ENCODE measurements at places on chromosomes 13 and 19.

- DNase-seq = no peak
These were observed 636.2 kb downstream of the SLITRK6 start for GRCh38 chr13:85163063-85163462.

DNA sequence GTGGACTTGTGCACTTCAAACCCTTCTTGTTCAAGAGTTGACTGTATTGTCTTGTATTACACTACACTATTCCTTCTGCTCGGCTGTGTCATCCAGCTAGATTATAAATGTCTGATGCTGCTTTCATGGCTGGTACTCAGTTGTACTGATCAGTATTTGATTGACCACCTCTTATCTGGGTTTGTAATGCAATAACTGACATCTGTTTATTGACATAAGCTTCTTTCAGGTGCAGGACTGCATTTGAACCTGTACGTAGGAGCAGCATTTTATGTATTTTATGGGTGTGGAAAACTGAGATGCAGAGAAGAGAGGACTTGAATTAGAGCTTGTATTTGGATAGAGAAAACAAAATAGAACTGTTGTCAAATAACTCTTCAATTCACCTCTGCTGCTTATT, 309.2 kb downstream of the FGF9 start:
- no peak for DNase-seq

GRCh38 chr13:45940061-45940460, 88.5 kb upstream of the SIAH3 start:
- no peak for DNase-seq

- DNase-seq = no peak
These were observed 6.4 kb downstream of the ZNF551 start for GRCh38 chr19:57688011-57688763.

GRCh38 chr19:33621065-33621785, 528 bp upstream of the CHST8 start:
- DNase-seq = no peak

- no peak for DNase-seq
These were observed 8.1 kb upstream of the MUC16 start for GRCh38 chr19:9018163-9018875.

GRCh38 chr19:18310118-18310909, 12.6 kb downstream of the LSM4 start:
- peak; percentile 1 for DNase-seq

DNA sequence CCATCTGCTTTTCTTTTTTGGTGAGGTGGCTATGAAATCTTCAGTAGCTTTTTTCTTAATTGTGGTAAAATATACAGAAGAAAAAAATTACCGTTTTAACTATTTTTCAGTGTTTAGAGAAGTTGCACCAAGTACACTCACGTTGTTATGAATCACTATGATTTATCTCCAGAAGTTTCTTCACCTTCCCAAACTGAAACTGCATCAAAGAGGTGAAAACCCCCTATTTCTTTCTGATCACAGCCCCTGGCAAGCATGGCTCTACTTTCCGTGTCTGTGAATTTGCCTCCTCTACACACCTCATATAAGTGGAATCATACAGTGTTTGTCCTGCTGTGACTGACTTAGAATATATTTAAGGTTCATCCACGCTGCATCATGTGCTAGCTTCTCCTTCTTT, 15.6 kb upstream of the SIGLEC10 start:
- DNase-seq = no peak

DNA sequence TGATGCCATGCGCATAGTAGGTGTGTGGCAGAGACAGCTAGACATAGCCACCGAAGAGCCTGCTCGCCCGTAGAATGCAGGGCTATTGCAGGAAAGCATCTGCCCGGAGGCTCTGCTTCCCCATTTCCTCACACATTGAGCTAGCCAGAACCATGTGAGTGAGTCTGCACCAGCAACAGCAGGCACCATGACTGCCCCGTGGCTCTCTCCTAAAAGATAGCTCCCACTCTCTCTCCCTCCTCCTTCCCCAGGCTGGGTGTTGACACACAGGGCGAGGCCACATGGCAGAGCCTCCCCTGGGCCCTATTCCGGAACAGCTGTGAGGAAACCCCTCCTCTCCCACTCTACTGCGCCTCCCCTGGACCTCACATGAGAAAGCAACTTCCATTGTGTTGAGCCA, 52.3 kb upstream of the ATP12A start:
- DNase-seq = peak; percentile 3

DNA sequence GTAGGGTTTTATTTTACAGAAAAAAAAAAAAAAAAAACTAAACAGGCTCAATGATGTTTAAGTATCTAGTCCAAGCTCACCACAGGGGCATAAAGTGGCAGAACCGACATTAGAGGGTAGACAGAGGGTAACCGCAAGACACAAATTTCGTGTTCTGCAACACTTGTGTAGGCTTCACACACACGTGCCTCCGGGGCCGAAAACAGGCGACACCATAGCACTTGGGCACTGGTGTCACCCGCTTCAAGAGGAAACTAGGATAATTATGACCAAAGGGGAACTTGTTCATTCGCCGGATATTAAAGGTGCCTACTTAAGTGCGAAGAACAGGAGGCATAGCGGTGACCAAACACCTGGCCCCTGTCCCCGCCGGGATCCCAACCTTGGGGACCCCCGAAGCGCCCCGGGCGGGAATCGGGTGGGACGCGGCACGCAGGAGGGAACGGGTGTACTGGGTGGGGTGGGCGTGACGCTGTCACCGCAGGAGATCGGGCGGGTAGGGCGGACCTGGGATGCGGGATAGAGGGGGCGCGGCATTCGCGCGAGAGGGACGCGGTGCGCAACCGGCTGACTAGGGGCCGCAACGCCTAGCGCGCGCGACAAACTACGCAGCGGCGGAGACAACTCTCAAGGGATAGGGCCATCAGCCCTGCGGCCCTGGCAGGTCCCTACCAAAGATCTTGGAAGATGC, 558 bp downstream of the MZT1 start:
- DNase-seq = peak; percentile 66

DNA sequence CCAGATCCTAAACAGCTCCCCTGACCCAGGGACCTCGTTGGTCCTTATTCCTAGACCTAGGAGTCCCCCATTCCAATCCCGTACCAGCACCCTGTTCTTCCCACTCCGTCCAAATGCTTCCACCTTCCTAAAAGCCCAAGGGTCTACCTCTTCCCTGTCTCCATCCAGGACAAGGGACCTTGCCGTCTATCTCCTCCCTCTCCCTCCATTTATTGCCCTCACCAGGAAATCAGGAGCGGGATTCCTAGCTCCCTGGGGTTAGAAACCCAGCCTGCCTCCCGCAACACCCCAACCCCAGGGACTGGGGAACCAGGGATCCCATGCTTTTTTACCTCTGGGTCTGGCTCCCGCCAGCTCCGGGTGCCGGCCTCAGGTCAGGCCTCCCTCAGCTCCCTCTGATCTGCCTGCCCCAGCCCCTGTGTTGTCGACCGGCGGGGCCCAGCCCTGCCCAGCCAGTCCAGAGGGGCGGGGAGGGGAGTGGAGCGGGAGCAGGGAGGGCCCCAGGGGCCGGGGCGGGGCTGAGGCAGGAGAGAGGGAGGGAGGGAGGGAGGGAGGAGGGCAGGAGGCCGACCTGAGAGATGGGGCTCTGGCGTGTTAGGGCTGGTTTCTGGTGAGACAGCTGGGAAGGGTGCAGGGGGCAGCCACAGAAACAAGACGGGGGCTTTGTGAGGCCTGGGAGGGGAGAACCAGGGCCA, at the start of gene B3GNT8:
B3GNT8 (minus strand) TSS at position 423 of the 695 bp plus-strand sequence. CDS start 596 bp downstream, outside the sequence.
- DNase-seq = peak; percentile 97

- peak; percentile 57 for DNase-seq
These were observed 133.2 kb downstream of the FRY start for GRCh38 chr13:32164622-32165268.

DNA sequence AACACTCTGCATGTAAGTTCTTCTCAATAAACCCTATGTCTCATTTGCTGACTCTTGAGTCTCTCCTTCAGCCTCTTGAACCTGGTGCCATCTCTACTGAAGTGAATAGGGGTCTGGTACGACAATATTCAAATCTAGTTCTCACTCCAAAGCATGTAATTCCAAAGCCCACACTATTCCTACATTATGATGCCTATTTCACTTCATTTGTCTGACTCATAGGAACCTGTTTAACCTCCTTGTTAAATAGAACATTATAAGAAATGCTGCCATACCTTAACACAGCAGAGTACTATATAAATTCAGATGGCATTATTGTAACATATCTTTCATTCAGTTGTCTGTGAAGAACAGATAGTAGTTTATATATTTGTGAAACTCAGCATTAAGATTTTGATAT, 67.1 kb downstream of the STARD13 start:
- DNase-seq = no peak

- no peak for DNase-seq
These were observed 1.3 kb downstream of the FAM174C start for GRCh38 chr19:1276628-1277022.

GRCh38 chr13:105370011-105370650, 1165.3 kb downstream of the EFNB2 start:
- DNase-seq = no peak

- no peak for DNase-seq
These were observed 13.3 kb upstream of the GNA15 start for GRCh38 chr19:3122512-3122870.

DNA sequence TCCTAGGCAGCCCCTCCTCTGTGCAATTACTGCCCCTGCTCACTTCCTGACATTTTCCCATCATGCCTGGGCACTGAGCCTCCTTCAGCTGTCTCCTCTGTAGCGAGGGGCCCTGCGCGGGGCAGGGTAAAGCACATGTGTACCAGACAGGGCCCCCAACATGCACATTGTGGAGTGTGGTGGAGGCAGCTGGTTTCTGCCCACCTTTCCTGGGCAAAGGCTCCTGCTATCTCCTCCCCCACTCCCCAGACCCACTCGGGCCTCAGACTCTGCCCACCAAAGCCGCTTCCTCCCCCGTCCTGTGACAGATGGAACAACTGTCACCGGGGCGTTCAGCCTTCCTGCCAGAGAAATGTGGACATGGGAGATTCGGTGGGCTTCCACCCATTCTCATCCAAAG, 2.9 kb upstream of the KPTN start:
- no peak for DNase-seq

- no peak for DNase-seq
These were observed 1.9 kb upstream of the CACNG7 start for GRCh38 chr19:53907193-53907581.

DNA sequence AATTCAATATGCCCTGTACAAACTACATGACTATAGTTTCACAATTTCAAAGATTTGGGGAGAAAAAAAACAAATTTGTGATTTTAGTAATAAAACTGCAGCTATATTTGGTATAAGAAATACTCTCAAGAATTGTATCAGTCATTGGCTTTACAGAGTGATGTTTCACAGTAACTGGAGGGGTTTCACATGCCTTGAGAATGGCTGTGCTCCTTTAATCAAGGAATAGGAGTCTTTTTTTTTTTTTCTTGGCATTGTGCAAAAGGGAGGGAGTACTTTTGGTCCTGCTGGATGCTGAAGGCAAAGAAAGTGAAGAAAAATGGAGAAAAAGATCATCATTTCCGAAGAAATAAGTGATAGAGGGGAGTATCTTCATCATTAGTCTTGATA, 6.8 kb downstream of the ZNF507 start:
- no peak for DNase-seq

GRCh38 chr19:44723299-44723951, 24.5 kb downstream of the CEACAM16 start:
- no peak for DNase-seq

DNA sequence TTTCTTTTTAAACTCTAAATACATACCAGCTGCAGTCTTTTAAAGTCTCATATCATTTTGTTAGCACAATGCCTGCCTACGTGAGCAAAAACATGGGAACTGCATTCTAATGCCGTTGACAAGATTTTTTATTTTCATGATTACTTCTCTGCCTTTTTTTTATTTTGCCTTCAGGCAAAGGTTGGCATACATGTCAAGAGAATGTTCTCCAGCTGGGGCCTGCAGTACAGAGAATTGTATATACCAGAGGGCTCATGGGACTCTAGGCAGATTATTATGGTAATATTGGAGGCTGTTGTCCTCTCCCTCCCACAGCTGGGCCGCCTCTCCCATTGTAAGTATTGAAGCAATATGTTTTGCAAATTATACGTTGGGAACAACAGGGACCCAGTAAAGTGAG, 53.9 kb upstream of the OBI1 start:
- DNase-seq = no peak

GRCh38 chr19:30670011-30670329, 297.8 kb downstream of the ZNF536 start:
- no peak for DNase-seq

DNA sequence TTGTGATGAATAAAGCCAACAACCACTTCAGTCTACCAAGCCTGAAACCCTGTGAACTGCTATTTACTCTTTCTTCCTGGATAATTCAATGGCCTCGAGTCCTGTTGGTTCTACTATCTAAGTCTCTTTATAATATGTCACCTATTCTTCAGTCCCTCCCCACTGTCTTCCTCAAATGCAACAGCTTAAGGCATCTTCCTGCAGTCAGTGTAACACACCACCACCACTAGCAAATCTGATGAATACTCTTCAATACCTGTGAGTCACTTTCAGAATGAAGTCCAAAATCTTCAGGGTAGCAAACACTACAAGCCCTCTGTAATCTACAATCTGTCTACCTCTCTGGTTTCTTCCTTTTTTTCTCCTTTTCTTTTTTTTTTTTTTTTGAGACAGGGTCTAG, 32.9 kb downstream of the ZDHHC20 start:
- no peak for DNase-seq

DNA sequence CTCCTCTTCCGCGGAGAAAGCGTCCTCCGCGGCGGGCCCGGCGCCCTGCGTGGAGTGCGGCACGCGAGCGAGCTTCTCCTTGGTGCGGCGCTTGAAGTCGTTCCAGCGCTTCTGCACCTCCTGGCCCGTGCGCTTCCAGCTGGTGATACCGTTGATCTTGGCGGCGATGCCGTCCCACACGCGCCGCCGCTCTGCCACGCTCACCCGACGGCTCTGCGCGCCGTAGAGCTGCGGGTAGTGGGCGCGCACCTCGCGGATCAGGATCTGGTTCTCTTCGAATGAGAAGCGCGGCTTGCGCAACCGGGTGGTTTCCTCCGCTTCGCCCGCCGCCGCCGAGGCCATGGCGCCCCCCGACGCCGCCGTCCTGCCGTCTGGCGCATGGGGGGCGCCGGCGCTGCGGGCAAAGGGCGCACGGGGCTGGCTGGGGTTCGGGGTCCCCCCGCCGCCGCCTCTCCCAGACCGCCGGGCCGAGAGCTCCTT, 941 bp downstream of the MYPOP start:
- peak; percentile 62 for DNase-seq

- no peak for DNase-seq
These were observed 20.0 kb downstream of the LAMP1 start for GRCh38 chr13:113317031-113317430.

DNA sequence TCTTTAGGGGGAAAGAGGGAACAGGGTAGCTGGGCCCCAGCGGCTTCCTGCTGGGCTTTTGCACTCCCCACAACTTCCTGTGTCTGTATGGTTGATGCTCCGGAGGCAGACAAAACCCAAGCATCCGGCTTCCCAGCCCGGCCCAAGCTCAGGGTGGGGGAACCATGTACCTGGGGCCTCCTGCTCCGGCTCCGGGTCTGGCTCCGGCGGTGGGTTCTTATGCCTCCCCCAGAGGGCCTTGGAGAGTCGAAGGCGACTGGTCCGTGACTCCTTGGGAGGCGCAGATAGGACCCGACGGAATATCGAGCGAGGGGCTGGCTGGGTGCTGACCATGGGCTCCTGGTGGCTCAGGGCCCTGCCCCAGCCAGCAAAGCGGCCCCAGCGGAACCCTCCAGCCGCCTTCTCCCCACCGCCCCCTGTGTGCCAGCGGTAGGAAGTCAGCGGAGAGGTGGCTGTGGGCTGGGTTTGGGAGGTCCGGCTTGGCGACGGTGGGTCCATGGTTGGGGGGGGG, 428 bp downstream of the RASAL3 start:
- no peak for DNase-seq
